ENCODE measurements at places on chromosomes 2 and 18. TPM values are rescaled to one million over a fixed set of nuclear protein-coding genes. Genes with fewer than 3 reads are reported as not detected.

Gene UGT1A9
- 1.4 TPM for total RNA-seq

Gene ARHGEF33
- total RNA-seq: 2.3 TPM

Gene PLGLB2
- total RNA-seq: not detected

Gene TUBA3E
- total RNA-seq: not detected

Gene PRKCE
- total RNA-seq: 27.3 TPM

Gene SIX2
- 0.28 TPM for total RNA-seq

Gene PRSS56
- not detected for total RNA-seq

Gene NT5C1B
- total RNA-seq: not detected
